ENCODE measurements at places on chromosomes 5 and 9.

- no peak for DNase-seq
Measured at GRCh38 chr9:135611142-135611874, 28.0 kb downstream of the GLT6D1 start.

DNA sequence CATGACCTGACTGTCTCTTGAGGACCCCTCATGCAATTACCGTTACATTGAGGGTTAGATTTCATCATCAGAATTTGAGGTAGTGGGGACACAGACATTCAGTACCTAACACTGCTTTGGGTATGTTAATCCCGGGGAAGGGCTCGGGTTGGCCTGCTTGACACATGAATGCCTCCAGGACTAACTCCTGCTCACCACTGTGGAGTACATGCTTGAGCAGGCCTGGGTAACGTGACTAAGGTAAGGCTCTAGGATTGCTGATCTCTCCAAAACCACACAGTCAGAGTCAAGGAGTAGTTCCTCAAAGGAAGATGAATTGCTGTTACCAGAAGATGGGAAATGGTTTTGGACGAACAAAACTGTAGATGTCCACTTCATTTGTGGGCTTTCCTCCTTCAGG lies 376.3 kb upstream of the ZNF462 start:
- no peak for DNase-seq

- no peak for DNase-seq
Measured at GRCh38 chr5:11981986-11982385, 77.7 kb upstream of the CTNND2 start.

GRCh38 chr5:159218595-159219023 lies 9.3 kb upstream of the RNF145 start:
- DNase-seq: no peak

GRCh38 chr5:14436801-14437542 lies 144.6 kb upstream of the OTULINL start:
- DNase-seq: no peak

DNA sequence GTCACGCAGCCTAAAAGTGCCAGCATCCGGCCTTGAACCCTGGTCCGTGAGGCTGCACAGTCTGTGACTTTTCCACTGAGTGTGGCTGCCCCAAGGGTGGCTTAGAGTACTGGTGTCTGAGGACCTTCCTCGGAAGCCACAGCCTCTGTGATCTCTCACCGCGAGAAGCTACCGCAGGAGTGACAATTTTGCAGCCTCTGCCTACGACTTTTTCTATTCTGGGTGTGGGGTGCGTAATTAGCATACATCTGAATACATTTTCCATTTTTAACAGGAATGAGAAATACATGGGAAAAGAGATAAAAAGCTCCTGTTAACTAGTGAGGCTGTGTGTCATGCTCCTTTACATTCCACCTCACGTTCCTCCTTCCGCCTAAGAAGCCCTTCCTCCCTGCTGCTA lies 48.3 kb upstream of the HRH2 start:
- no peak for DNase-seq

GRCh38 chr5:71537687-71538086 lies 49.5 kb upstream of the MCCC2 start:
- no peak for DNase-seq

GRCh38 chr9:116447934-116448333 lies 239.2 kb upstream of the TRIM32 start:
- no peak for DNase-seq

GRCh38 chr9:128409450-128409849 lies 11.2 kb upstream of the CERCAM start:
- DNase-seq: no peak

DNA sequence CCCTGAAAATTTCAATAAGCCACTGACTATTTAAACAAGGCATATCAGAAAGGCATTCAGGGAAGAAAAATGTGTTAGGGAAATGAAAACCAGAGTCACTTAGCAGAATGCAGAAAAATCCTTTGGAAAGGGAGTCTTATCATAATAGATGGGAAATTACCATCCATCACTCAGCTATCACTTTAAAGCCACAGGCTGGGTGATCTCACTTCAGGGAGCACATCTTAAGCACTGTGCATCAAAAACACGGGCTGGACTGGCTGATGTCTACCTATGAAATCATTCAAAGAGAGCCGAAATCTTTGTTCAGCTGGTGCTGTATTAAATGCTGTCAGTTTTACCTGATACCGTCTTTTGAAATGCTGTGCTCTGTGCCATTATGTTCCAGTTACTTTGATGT lies 73.5 kb downstream of the C9orf57 start:
- no peak for DNase-seq

DNA sequence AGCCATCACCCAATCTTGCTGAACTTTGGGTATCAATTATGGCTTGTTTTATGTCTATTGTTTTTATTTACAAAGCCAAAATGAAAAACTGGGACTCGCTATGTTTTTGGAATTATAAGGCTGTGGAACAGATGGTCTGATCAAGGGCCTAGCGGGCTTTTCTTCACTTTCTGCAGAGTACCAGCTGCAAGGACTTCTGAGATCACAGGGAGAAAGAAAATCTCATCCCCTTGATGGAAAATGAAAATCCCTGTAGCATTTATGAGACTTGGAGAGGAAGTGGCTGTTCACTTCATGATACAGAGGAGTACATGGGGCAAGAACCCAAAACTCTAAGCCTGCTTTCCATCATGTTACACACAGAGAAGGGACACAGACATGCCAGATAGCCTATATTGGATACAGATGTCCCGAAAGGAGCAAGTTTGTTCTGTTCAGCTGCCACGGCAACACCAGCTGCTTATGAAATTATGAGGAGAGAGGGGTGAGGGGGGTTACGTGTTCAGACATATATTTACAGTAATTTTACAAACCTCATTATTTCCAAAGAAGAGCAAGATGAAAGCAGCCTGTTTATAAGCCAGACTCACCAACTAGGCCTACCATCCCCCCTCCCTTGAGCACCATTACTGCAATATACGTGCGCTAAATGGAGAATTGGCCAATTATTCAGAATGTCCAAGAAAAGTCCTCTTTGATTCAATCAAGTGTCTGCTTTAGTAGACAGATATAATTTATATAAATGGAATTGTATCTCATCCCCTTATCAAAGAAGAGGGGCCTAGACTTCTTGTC lies 220.0 kb downstream of the MARCHF11 start:
- no peak for DNase-seq

GRCh38 chr9:89850631-89851325 lies 246.0 kb downstream of the GADD45G start:
- no peak for DNase-seq

GRCh38 chr5:137648361-137648760 lies 87.5 kb downstream of the KLHL3 start:
- DNase-seq: no peak

DNA sequence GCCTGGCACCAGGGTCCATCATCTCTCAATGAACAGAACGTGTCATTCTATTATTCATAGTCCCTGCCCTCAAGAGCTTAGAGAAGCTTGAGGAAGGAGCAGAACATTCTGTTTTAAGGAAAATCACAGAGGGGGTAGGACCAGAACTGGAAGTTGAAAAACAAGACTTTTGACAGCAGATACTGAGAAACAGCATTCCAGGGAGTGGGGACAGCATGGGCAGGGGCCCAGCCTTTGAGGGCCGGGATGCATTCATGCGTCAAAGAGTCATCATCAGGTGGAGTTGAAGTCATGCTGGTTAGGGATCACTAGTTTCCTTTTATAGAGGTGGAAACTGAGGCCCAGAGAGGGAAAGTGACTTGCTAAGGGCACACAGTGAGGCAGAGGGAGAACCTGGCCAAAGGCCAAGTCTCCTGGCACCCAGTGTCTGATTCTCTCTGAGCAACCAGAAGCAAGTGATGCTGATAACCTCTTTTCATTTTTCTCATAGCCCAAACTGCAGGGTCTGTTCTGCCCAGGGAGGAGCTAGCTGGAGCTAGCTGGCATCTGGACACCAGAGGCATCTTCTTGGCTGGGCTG lies 41.5 kb upstream of the STXBP1 start:
- DNase-seq: no peak

GRCh38 chr9:5499889-5500398 lies 10.4 kb upstream of the PDCD1LG2 start:
- no peak for DNase-seq

GRCh38 chr9:18294229-18294628 lies 179.7 kb upstream of the ADAMTSL1 start:
- DNase-seq: no peak

DNA sequence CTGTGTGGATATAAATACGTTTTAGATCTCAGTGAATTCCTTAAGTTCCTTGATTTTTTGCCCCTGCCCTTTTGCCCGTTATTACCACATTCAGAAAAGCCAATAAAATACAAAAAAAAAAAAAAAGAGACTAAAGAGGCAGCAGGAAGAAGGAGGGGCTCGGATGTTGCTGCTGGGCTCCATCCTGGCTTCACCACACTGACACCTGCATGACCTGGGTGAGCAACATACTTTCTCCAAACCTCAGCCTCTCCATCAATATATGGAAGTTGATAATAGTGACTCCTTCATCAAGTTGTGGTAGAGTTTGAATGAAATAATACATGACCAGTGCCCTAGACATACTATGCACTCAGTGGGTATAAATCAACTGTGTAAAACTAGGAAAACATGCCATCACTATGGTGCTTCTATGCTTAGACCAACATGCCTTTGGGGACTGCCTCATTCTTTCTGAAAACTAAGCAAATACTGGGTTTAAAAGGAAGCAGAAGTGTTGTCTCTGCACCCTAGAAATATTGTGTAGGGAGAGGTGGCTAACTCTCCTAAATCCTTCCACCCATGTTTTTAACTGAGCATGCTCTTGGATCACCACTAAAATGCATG lies 243.0 kb downstream of the PIK3R1 start:
- DNase-seq: no peak

DNA sequence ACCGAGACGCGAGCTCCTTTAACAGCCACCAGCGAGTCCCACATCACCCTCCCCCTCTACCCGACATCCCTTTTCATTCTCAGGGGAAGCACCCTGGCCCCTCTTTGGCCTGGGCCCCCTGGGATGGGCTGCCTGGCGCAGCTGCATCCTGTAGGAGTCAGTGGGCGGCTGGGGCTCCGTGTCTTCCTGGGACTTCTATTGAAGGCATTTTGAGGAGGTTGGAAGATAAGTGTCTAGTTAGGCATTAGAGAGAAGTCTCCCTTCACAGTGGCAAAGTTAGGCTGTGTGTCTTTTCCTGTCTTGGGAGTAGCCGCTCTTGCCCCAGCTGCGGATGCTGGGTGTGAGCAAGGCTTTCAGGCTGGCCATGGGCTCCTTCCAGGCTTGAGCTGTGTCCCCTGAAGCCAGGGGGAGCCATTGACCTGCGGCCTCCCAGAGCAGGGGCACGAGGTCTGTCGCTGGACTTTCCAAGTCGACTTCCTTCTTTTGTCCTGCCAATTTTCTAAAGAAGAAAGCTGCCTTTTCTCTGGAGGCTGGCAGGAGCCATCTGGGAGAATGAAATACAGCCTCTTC lies 18.6 kb upstream of the NKD2 start:
- DNase-seq: no peak

DNA sequence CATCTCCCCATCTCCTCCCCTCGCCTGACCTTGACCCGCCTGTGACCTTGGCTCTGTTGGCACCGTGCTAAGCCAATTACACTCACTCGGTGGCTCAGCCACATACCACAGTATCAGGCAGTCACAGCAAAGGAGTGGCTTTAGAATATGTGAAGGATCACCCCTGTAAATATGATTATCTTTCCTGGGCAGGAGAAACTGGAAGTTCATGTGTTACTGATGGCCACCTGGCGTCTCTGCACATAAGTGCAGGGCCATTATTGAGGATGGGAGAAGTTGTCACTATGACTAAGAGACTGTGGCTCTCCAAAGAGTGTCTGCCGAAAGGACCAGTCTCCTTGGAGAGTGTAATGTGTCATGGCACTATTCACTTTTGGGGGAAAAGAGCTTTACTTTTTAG lies 116.9 kb upstream of the S1PR3 start:
- no peak for DNase-seq

DNA sequence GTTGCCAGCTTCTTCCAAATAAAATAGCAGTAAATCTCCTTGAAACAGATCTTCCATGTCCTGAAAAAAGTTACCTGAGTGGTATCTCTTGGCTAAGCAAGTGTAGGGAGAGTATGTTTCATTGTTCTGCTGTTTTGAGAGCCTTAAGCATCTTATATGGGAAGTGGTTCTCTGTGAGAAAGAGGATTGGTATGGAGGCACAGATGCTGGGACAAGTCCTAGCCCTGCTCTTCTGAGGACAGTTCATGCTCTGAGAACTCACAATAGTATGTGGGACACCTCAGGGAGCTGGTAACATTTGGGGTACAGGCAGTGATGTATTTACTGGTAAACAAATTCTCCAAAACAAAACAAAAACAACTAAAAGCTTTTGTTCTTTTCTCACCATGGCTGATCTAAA lies 2.0 kb downstream of the PPP3R2 start:
- no peak for DNase-seq

DNA sequence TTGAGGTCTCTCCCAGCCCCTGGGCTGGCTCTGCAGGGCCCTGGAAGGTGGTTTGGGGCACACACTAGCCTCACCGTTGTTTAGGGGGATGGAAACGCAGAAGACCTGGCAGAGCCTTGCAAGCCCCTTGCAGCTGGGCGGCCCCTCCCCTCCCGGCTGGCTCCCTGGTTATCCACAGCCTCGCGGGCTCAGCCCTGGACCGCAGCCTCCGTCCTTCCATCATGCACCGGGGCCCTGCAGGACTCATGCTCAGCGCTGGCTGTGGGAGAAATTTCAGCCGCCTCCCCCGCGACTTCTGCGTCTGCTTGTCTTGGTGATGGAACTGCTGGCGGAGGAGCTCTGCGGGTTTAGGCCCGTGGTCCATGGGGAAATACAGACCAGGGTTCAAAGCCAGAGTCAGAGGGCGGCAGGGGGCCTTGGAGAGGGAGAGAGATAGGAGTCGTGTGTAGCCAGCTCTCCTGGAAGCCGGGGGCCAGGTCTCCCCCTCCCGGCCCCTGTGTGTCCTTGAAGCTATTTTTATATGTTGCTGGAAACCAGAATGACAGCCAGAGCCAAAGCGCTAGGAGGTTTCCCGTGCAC lies 75.8 kb upstream of the IER5L start:
- DNase-seq: no peak

DNA sequence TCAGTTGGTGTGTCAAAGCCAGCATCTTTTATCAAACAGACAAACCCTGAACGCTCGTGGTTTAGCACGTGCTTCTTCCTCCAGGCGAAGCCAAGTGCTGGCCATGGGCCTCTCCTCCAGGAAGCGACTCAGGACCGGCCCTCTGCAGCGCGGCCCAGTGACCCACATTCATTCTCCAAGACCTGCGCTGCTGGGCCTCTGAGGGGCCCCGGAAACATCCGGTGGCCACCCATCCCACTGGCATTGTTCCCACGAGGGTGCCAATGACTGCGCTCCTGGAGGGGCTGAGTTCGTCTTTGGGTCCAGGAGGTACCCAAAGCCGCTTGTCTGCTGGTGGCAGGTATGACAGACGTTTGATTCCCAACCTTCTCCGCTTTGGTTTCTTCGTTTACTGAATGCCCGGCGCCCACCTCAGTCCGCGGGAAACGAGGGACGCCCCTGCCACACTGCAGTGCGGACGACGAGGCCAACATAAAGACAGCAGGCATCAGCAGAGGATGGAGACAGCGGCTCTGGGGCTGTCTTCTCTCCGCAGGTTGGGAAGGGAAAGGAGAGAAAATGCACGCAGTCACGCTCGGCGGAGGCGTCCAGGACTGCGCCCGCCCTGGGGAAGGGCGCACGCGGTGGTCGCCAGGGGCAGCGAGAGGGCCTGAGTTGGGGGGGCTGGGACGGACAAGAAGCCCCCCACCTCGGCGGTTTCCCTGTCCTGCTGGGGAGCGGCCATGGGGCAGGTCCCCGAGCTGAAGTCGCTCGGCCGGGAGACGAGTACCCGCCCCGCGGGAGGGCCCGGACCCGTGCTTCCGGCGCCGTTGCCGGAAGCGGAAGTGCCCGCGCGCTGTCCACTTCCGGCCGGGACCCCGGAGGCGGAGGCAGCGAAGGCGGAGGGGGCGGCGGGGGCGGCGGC lies at the start of gene EXOC3:
EXOC3 (plus strand) TSS at position 842 of the 904 bp plus-strand sequence. CDS start 3,030 bp downstream, outside the sequence.
- DNase-seq: peak; percentile 74
